ENCODE measurements at places on chromosomes 12 and 14.

DNA sequence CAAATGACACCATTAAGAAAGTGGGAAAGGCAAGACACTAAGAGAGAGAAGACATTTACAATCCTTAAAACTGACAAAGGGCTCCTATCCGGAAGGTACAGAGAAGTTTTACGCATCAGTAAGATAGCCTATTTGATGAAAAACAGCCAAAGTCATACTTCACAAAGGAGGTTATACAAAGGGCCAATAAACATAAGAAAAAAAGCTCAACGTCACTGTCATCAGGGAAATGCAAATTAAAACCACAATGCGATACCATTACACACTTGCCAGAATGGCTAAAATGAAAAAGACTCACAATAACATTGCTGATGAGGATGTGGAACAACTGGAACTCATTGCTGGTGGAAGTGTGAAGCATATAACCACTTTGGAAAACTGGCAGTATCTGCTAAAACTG, 168.6 kb upstream of the FAR2 start:
- H3K27ac ChIP-seq: no peak overlapping the region
- no peak for DNase-seq
- no peak overlapping the region for H3K4me3 ChIP-seq
- no peaks in the 10 kb centered on the region for H3K4me1 ChIP-seq
- H3K27me3 ChIP-seq: no peaks in the 10 kb centered on the region
- H3K36me3 ChIP-seq: no peaks in the 10 kb centered on the region

DNA sequence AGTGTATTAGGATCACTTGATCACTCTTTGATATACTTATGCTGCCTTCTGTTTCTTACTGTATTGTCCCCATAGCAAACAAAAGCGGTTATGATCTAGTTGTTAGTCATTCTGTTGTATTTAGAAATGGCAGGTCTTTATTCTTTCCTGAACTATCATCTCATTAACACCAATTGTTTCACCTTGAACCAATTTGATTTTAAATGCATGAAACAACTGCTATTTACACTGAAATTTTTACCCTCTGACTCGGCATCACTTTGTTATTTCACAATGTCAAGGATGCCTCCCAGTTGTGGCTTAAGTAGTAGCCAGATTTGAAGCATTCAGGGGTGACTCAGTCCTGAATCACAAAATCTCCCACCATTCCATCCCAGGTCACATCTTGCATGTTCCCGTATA, 303.5 kb downstream of the EGLN3 start:
- no peak for DNase-seq
- no peaks in the 10 kb centered on the region for H3K36me3 ChIP-seq

GRCh38 chr12:29283969-29284700, 96.8 kb downstream of the ERGIC2 start:
- no peak for DNase-seq
- H3K4me1 ChIP-seq: no peaks in the 10 kb centered on the region
- no peak overlapping the region for H3K4me3 ChIP-seq
- no peaks in the 10 kb centered on the region for H3K27me3 ChIP-seq
- H3K27ac ChIP-seq: no peak overlapping the region

DNA sequence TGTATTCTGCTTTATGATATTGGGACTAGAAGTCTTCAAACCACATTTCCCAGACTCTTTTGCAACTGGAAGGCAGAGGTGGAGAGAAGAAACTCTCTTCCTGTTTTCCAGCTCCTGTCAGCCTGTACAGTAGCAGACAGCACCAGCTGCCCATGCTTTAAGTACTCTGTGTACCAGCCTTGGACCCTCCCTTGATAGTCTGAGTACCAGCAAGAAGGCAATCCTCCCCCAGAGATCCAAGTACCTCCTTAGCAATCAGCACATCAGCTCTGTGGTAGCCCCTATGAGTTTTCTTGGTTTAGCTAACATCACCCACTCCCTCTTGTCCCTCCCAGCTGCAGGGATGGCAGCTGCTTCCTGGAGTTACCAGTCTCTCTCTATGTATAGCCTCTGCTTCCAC, 56.3 kb downstream of the STXBP6 start:
- H3K36me3 ChIP-seq: no peaks in the 10 kb centered on the region
- DNase-seq: no peak

Measured in natural killer cell (primary cell).